ENCODE measurements at places on chromosomes 3 and 15.
A peak's percentile ranks its signal among the peaks of the same experiment; 100 is the strongest.

GRCh38 chr15:95059346-95059905 lies 828.1 kb downstream of the MCTP2 start:
- no peak for DNase-seq

GRCh38 chr3:195801251-195802183 lies 10.2 kb downstream of the MUC4 start:
- DNase-seq, result no peak

DNA sequence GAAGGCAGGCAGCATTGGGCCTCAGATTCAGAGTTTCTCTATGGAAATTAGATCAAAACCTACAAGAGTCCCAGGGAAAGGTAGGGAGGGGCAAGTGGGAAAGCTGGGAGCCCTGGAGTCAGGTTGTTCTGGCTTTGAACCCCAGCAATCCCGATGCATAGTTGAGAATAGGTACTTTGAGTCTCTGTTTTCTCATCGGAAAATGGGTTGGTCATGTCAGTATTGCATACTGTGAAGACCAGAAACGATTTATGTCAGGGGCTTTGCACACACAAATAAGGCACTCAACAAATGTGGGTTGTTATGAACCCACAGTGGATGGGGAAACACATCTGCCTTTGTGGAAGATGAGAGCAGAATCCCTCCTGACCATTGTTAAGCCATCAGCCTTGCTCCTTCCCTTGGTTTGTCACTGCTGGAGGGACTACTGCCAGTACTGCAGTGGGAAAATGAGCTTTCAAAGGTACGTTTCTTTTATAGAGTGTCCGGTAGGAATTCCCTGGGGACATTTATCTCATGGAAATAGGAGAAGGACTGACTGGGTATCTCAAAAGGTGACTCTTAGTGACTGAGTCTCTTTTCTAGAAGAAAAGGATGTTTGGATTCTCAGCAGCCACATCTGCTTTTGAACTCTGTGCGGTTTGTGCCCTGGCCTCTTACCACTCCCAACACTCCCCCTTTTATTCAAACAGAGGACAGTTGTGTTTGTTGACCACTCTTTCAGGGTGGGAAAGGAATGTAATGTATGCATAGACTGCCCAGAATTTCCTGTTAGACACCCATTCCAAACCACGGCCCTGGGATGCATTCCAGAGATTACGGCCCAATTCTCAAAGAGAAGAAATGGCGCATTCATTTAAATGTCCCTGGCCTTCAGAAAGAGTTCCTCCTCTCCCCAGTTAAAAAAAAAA lies 54.6 kb upstream of the VILL start:
- no peak for DNase-seq

GRCh38 chr15:28927043-28927442 lies 41.3 kb downstream of the APBA2 start:
- DNase-seq, result no peak

DNA sequence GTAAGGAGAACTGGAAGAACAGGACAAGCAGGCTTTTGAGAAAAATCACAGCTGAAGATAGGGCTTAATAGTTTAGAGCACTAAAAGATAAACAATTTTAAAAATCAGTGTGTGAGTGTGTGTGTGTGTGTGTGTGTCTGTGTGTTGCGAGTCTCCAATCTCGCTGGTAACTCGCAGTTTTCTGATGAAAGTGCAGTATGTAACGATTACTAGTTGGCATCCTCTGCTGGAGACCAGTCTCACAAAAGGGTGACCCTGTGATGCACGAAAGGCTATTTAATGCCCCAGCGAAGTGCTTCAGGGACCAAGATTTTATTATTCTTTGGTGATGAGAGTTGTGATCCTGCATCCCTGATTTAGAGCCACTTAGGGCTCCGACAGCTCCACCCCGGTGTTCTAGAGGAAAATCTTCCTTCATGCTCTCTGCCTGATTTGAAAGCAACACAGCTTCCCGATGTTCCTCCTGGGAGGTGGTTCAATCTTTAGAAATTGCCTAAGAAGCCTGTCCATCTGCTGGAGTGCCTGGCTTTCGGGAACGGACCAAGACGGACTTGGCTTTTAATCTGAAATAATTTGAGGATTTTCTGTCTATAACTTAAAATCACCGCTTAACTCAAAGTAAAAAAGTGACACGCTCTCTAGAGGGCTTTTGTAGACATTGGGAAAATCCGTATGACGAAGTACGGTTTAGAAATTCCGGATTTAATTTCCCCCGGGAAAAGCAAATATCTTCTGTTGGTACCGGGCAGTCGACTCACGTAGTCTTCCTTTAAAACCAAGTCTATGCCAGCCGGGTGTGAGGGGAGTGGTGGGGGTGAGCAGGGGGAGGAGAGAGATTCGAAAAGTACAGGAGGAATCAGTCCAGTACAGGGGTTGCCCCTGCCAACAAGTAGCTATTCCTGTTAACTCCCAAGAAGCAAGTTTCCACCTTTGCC lies 1.1 kb upstream of the ALCAM start:
- peak; percentile 48 for DNase-seq

Data from sciatic nerve (tissue), 2 donors.